A549 (cell line): ENCODE measurements at places on chromosomes 3 and 15. TPM values are rescaled to one million over a fixed set of nuclear protein-coding genes. Genes with fewer than 3 reads are reported as not detected.

GRCh38 chr3:152177757-152178156 is 91.0 kb upstream of the MBNL1 start:
- DNase-seq: no peak

GRCh38 chr3:148716657-148717056 is 19.0 kb downstream of the AGTR1 start:
- no peak for DNase-seq

DNA sequence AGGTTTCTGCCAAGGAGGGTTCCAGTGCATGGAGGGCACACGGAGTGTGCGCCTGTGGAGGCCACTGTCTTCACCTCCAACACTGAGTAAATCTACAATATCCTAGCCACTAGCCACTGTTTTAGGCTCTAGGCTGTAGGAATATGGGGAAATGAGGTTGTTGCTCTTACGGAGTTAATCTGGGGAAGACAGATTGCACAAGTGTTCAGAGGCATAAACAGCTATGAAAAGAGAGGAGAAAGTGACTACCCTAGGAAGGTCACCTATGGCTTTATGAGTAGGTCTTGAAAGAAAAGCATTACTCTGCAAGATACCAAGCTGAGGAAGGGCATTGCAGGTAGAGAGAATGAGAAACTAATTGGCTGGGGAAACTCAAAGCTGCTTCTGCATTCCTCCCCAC is 85.7 kb downstream of the CYP19A1 start:
- no peak for DNase-seq

DNA sequence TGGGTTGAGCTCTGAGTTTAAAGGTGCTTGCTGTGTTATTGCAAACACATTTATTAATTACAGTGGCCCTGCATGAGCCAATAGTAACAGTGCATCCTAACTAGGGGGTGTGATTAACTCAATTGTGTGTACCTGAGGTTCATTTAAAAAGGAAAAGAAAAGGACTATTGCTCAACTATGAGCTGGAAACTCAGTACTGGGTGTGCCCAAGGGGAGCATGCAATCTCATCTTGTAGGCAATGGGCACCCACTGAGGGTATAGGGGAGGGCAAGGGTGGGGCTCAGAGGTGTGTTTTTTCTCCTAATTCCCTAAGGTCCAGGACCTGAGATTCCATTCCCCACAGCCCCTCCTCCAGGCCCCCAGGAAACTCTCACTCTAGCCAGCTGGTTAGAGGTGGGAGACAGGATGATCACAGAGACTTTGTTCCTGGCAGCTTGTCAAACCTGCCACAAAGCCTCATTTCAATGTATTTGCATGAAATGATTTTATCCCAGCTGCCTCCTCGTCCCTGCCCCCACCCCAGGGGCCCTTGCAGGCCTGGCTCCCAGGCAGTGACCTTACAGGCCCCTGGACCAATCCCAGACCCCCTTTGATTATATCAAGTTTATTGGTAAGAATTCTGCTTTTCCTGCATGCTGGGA is 220.7 kb downstream of the TBC1D2B start:
- DNase-seq: no peak

Gene FANCD2
- 25.1 to 27.9 TPM (median 26.9 TPM) in 3 replicates for polyA plus RNA-seq

Gene SYNPR
- not detected in 3 replicates for polyA plus RNA-seq
